Activated CD8-positive, alpha-beta T cell treated with anti-CD3 and anti-CD28 coated beads for 36 hours (primary cell): ENCODE measurements at places on chromosomes 6 and 20. TPM values are rescaled to one million over a fixed set of nuclear protein-coding genes. Genes with fewer than 3 reads are reported as not detected.
A peak's percentile ranks its signal among the peaks of the same experiment; 100 is the strongest.

GRCh38 chr20:2698912-2699311 is 6.3 kb downstream of the EBF4 start:
- no peak overlapping the region for H3K4me3 ChIP-seq
- H3K27ac ChIP-seq, result no peak overlapping the region
- H3K4me1 ChIP-seq, result no peaks in the 10 kb centered on the region
- DNase-seq, result no peak
- H3K27me3 ChIP-seq, result peaks cover 19% of the 10 kb centered on the region

DNA sequence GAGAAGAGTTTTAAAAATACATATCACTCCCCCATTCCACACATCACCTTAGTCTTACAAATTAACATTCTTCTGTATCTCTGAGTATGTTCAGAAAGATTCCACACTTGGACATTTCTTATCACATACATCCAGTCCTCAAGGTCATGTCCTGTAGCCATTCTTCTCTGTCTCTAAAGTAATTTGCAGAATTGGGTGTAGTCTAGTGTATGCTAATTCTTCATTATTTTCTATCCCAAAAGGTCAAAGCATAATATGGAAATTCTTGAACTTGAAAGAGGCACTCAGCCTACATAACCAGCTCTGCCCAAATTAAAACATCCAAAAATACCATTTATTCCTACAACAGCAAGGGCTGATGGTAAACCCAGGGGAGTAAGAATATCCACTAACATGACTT is 286.0 kb downstream of the HAO1 start:
- DNase-seq, result no peak
- no peak overlapping the region for H3K27ac ChIP-seq

- peaks cover 8% of the 10 kb centered on the region for H3K4me1 ChIP-seq
- peak overlapping the region; percentile 4 for H3K27ac ChIP-seq
- H3K4me3 ChIP-seq, result no peak overlapping the region
- peaks cover 2% of the 10 kb centered on the region for H3K27me3 ChIP-seq
- DNase-seq, result no peak
Observed at GRCh38 chr20:62628691-62629090, 13.6 kb upstream of the SLCO4A1 start.

Gene SPTLC3
- 0.72 TPM for total RNA-seq

Gene SLC12A5
- total RNA-seq, result not detected

Gene FILIP1
- total RNA-seq, result not detected

Gene LKAAEAR1
- 0.43 TPM for total RNA-seq

Gene FERMT1
- total RNA-seq, result 0.09 TPM
